ENCODE measurements at places on chromosomes 6 and 20. TPM values are rescaled to one million over a fixed set of nuclear protein-coding genes. Genes with fewer than 3 reads are reported as not detected.

DNA sequence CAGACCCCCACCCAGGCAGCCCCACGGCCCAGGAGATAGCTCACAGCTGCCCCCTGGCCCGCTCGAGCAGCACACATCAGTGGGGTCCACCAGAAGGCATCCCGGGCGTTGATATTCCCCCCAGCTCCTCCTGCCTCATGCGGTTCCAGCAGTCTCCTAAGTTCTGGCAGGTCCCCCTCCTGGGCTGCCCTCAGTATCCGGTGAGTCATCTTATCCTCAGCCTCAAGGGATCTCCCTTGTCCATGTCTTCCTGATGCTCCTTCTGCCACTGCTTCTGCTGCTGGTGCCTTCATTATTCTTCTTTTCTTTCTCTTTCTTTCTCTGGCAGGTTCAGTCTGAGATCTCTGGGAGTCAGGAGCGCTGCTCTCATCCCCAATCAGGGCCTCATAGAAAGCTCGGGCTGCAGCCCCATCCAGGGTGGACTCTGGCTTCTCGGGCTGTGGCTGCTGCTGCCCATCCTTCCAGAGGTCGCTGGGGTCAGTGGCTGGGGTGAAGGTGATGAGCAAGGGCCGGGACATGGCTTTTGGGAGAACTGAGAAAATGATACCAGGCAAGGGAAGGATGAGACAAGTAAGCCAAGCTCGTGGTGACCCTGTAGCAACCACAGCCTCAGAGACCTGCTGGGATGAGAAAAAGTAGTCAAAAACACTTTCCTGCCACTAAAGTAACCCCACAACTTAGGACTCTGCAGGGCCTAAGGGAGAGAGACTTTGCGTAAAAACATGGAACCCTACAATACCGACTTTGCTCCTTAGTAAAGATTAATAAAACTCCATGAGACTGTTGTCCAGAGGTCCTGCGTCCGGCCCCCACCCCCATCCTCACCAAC is 622 bp downstream of the GPANK1 start:
- DNase-seq: no peak

DNA sequence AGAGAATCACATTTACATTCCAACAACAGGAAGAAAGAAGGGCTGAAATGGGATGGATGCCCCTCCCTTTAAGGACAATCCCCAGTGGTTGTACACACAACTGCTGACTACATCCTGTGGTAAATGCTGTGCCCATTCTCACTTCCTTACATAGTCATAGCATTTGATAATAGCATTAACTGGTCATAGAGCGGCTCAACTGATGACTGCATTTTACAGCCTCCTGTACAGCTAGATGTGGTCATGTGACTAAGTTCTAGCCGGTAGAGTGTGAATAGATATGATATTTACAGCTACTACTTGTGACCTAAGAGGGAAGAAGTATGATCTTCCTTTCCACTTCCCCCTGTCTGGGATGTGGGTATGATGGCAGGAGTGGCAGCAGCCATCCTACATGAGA is 24.7 kb downstream of the KCNK17 start:
- no peak for DNase-seq

DNA sequence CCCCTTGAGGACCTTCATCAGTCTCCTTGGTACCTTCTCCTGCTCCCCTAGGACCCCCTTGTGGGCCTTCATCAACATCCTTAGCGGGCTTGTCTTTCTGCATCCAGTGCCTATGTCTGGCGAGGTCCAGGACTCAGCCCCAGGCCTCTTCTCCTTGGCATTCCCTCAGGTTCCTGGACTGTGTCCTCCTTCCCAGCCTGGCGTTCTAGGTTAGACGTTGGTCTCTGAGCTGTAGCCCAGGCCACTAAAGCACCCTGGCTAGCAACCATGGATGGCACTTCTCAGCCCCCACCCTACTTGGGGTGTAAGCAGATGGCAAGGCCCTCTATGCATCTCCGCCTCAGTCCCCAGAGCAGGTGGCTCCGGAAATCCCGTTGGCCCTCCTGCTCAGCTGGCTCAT is 51.5 kb upstream of the NNAT start:
- DNase-seq: no peak

GRCh38 chr6:121436274-121436857 is 920 bp downstream of the GJA1 start:
- no peak for DNase-seq

DNA sequence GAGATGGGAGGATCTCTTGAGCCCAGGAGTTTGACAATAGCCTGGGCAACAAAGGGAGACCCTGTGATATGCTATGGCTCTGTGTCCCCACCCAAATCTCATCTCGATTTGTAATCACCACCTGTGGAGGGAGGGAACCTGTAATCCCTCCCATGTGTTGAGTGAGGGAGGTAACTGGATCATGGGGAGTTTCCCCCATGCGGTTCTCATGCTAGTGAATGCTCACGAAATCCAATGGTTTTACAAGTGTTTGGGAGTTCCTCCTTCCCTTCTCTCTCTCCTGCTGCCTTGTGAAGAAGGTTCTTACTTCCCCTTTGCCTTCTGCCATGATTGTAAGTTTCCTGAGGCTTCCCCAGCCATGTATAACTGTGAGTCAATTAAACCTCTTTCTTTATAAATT is 3.4 kb downstream of the NUDT3 start:
- no peak for DNase-seq

DNA sequence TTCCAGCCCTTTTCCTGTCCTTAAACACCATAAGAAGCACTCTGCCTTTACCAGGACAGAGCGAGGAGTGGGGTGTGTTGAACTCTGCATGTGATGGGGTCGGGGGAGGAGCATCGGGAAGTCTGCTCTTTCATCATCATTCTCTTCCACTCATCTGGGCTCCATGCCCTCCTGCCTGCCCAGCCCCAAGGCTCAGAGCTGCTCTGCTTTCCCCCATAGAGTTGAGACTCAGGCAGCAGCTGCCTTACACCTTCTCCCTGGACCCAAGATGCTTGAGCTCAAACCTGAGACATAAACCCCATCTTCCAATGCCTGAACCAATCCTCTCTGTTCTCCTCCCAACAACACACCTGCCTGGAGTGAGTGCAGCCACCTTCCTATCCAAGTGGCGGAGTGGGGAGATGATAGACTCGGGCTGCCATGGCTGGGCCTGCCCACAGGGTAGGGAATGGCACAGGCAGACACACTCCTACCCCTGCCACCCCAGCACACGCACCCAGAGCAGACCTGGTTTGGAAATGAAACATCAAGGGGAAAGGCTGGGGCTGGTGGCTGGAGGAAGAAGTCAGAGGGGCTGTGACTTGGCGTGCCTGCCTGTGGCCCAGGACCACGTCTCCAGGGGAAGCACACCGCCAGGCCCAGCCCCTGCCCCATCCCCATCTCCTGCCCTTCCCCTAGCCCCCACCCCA is 28.4 kb downstream of the TFEB start:
- DNase-seq: no peak

Gene GFOD1
- 20.4 TPM for total RNA-seq

Gene DLGAP4
- total RNA-seq: 141 TPM

Gene CRISP2
- not detected for total RNA-seq

Gene NR2E1
- not detected for total RNA-seq

Gene BNIP5
- not detected for total RNA-seq

Gene PLEKHG1
- 27.9 TPM for total RNA-seq
